ENCODE measurements at places on chromosomes 5 and 9. TPM values are rescaled to one million over a fixed set of nuclear protein-coding genes. Genes with fewer than 3 reads are reported as not detected.

GRCh38 chr9:96500696-96501632 is 51.0 kb downstream of the HABP4 start:
- H3K4me3 ChIP-seq = no peak overlapping the region
- H3K4me1 ChIP-seq = peaks cover 10% of the 10 kb centered on the region
- H3K27ac ChIP-seq = no peak overlapping the region
- no peaks in the 10 kb centered on the region for H3K27me3 ChIP-seq
- H3K36me3 ChIP-seq = no peaks in the 10 kb centered on the region
- DNase-seq = no peak

The PRDM9 gene
- total RNA-seq = 4.4 TPM

GRCh38 chr5:88524941-88525340 is 256.3 kb upstream of the TMEM161B start:
- H3K36me3 ChIP-seq = no peaks in the 10 kb centered on the region
- no peak overlapping the region for H3K27ac ChIP-seq
- no peak overlapping the region for H3K4me3 ChIP-seq
- no peak for DNase-seq

DNA sequence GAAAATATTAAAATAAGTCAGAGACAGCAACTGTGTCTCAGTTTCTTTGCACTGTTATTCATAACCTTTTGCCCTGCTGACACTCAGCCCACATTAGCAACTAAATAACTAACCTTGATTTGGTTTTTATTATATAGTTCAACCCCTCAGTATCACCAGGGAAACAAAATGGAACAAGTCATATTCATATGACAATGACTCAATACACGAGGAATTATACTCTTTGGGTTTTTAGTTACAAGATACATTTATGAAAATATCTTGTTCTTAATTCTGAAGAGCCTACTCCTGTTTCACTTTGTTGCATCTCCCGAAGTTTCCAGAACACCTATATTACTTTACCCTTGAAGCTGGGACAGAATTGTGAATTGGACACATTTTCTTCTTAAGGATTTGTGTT is 845.4 kb downstream of the EFNA5 start:
- no peak overlapping the region for H3K27ac ChIP-seq
- H3K36me3 ChIP-seq = no peaks in the 10 kb centered on the region
- H3K4me3 ChIP-seq = no peak overlapping the region
- no peaks in the 10 kb centered on the region for H3K27me3 ChIP-seq
- DNase-seq = no peak

The BDP1 gene
- total RNA-seq = 34.6 TPM

- H3K27ac ChIP-seq = no peak overlapping the region
- H3K4me1 ChIP-seq = no peaks in the 10 kb centered on the region
- no peaks in the 10 kb centered on the region for H3K36me3 ChIP-seq
- no peak for DNase-seq
These were observed 89.5 kb upstream of the TTC23L start for GRCh38 chr5:34749431-34749873.

GRCh38 chr9:31336386-31336785 is 1048.1 kb upstream of the ACO1 start:
- H3K4me3 ChIP-seq = no peak overlapping the region
- no peaks in the 10 kb centered on the region for H3K36me3 ChIP-seq
- no peak for DNase-seq

- H3K4me3 ChIP-seq = peak overlapping the region; percentile 65
- no peaks in the 10 kb centered on the region for H3K27me3 ChIP-seq
- H3K36me3 ChIP-seq = no peaks in the 10 kb centered on the region
- H3K4me1 ChIP-seq = no peaks in the 10 kb centered on the region
These were observed 321.6 kb downstream of the CEMIP2 start for GRCh38 chr9:71446473-71447411.

The CEL gene
- total RNA-seq = 2.6 TPM

The SPINK13 gene
- 0.50 TPM for total RNA-seq

DNA sequence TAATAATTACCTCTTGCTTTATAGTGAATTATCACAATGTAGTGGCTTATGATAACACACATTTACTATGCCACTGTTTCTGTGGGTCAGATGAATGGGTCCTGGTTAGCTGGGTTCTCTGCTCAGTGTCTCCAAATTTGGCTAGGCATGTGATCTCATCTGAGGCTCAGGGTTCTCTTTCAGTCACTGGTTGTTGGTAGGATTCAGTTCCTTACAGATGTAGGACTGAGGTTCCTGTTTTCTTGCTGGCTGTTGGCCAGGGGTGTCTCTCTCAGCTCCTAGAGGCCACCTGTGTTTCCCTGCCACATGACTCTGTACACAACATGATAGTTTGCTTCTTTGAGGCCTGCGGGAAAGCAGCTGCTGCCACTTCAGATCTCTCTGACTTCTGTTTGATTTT is 7.1 kb downstream of the NFX1 start:
- no peaks in the 10 kb centered on the region for H3K36me3 ChIP-seq
- DNase-seq = no peak
- H3K27ac ChIP-seq = no peak overlapping the region
- peaks cover 16% of the 10 kb centered on the region for H3K4me1 ChIP-seq
- no peaks in the 10 kb centered on the region for H3K27me3 ChIP-seq
- no peak overlapping the region for H3K4me3 ChIP-seq

- no peaks in the 10 kb centered on the region for H3K4me1 ChIP-seq
- DNase-seq = no peak
- H3K36me3 ChIP-seq = no peaks in the 10 kb centered on the region
- no peaks in the 10 kb centered on the region for H3K27me3 ChIP-seq
These were observed 445.6 kb downstream of the ACTL7B start for GRCh38 chr9:108410161-108410560.

The HRH2 gene
- 0.47 TPM for total RNA-seq

The ACTBL2 gene
- not detected for total RNA-seq

The GZMA gene
- total RNA-seq = not detected

The TOR1A gene
- total RNA-seq = 43.4 TPM

GRCh38 chr5:103621548-103621930 is 59.0 kb upstream of the NUDT12 start:
- H3K27me3 ChIP-seq = no peaks in the 10 kb centered on the region
- no peak overlapping the region for H3K27ac ChIP-seq
- DNase-seq = no peak
- H3K4me1 ChIP-seq = no peaks in the 10 kb centered on the region
- no peak overlapping the region for H3K4me3 ChIP-seq

The ALDOB gene
- total RNA-seq = 0.79 TPM

DNA sequence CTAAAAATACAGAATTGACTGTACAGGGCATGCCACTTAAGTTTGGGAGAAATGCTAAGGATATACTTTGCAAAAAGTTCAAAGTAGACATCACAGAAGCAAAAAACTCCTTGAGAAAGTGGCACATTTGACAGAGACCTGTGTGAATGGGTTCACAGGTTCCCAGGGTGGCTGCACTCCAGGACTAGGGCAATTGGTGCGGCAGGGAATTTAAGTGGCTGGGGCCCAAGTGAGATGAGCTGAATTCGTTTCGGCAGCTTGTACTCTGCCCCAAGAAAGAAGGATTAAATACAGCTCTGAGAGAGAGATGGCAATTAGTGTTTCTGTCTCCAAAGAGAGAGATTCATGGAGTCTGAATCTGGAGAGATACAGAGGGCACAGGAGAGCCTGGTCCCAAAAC is 280.1 kb downstream of the FBXL17 start:
- H3K4me1 ChIP-seq = no peaks in the 10 kb centered on the region
- H3K36me3 ChIP-seq = no peaks in the 10 kb centered on the region
- H3K4me3 ChIP-seq = no peak overlapping the region
- no peak for DNase-seq

GRCh38 chr9:113531919-113532808 is 68.6 kb downstream of the RGS3 start:
- DNase-seq = no peak
- no peaks in the 10 kb centered on the region for H3K27me3 ChIP-seq
- no peak overlapping the region for H3K4me3 ChIP-seq
- no peak overlapping the region for H3K27ac ChIP-seq
- H3K36me3 ChIP-seq = no peaks in the 10 kb centered on the region

DNA sequence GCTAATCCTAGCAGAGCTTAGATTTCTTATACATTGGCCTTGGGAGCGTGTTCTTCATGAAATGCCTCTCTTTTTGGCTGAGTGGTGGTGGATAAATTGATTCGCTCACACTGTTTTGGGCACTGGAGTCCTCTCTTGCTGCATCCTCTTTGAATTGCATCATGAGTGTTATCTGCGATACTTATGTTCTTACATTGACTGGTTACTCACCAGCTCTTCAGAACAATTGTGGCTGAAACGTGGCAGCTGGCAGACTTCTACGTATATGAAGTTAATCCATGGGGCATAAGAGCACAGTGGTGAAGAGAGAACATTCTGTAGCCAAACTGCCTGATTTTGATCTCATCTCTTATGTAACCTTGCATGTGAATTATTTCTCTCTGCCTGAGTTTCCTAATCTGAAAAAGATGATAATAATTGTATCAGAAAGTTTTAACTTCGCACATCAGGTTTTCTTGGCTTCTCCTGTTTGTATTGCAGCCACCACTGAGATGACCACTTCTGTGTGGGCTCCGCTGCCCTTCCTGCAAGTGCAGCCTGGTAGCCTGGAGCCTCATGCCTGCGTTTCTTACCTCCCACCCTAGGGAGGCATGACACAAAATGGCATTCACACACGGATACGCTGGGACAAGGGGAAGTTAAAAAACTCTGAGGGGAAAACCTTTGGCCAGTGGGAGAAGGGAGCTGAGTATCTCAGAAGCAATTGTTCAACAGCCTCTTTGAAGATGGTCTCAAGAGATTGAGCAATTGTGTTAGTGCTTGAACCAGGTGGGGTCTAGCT is 295.2 kb downstream of the ARHGAP26 start:
- H3K4me3 ChIP-seq = no peak overlapping the region
- no peaks in the 10 kb centered on the region for H3K27me3 ChIP-seq
- H3K4me1 ChIP-seq = peaks cover 43% of the 10 kb centered on the region
- H3K27ac ChIP-seq = peak overlapping the region; percentile 68

- H3K27me3 ChIP-seq = no peaks in the 10 kb centered on the region
- no peaks in the 10 kb centered on the region for H3K36me3 ChIP-seq
- no peak for DNase-seq
- H3K4me3 ChIP-seq = no peak overlapping the region
These were observed 331.0 kb downstream of the GADD45G start for GRCh38 chr9:89935801-89936200.

The SPINK7 gene
- total RNA-seq = not detected

DNA sequence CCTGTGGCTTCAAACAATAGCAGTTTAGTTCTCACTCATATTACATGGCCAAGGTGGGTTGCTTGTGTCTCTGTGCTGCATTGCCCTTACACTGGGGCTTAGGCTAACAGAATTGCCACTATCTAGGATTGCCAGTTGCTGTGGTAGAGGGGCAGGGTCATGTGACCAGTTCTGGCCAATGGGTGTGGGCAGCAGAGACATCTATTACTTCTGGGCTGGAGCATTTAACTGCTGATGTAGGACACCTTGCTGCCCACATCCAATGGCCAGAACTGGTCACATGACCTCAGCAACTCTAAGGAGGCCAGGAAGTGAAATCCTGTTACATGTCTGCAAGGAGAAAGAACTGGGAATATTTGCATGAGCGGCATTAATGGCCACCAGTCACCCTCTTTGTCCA is 199.3 kb downstream of the C9orf152 start:
- no peaks in the 10 kb centered on the region for H3K36me3 ChIP-seq
- no peaks in the 10 kb centered on the region for H3K27me3 ChIP-seq
- H3K27ac ChIP-seq = no peak overlapping the region
- peak; percentile 21 for DNase-seq

DNA sequence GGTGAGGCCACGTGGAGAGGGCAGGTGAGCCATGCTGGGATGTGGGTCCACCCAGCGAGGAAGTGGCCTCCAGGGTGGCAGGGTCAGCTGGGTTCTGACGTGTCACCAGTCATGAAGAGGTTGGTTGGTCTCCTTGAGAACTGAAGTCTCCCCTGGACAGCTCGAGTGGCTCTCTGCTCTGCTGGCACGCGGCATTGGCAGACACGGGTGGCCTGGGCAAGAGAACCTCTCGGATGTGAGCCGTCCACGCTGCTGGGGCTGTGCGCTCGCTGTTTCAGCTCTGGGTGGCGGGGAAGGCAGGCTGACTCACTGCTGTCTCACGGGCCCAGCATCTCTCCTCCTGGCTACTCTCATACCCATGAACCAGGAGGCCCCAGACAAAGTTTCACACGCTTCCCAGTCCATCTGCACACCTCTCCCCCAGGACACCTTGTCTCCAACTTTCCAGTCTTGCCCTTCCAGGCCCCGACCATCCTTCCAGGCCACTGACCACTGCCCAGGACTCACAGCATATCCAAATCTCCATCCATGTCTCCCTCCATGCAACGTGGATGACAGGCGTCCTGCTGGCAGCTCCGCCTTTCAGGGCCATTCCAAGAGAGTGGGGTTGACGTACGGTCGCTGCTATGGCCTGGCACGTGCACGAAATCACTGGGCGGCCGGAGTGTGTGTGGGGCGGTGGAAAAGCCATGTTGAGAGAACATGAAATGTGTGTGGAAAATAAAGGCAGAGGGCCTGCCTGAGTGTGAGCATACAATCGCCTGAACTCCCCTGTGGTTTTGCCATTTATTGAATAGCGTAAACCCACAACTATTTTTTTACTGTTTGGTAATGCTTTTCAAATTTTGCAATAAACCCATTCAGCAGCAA is 145.0 kb upstream of the COL5A1 start:
- H3K27ac ChIP-seq = no peak overlapping the region
- DNase-seq = no peak
- no peak overlapping the region for H3K4me3 ChIP-seq
- no peaks in the 10 kb centered on the region for H3K36me3 ChIP-seq

- no peak overlapping the region for H3K27ac ChIP-seq
- no peaks in the 10 kb centered on the region for H3K36me3 ChIP-seq
- no peak overlapping the region for H3K4me3 ChIP-seq
- H3K4me1 ChIP-seq = no peaks in the 10 kb centered on the region
- no peaks in the 10 kb centered on the region for H3K27me3 ChIP-seq
These were observed 13.6 kb downstream of the GLRA1 start for GRCh38 chr5:151911011-151911410.

DNA sequence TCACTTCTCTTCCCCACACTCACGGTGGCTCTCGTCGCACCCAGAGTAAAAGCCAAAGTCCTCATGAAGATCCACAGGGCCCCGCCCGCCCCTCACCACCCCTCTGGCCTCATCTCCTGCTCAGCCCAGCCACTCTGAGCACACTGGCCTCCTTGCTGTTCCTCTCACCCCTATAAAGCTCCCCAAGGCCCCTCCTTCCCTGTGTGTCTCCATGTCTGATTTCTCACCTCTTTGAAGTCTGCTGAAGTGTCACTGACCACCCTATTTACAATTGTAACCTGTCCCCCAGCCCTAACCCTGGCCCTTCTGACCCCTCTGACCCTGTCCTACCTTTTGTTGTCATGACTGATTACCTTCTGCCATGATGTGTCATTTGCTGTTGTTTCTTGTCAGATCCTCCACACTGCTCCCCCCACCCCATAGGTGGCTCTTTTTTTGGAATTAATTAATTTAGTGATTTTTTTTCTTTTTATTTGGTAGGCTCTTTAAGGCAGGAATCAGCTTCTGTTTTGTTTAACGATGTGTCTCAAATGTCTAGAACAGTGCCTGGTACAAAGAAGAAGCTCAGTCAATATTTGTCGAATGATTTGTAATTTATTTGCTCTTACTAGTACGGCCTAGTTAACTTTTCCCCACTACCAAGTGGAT is 90.2 kb downstream of the IQGAP2 start:
- H3K27me3 ChIP-seq = no peaks in the 10 kb centered on the region
- no peaks in the 10 kb centered on the region for H3K36me3 ChIP-seq
- no peak overlapping the region for H3K4me3 ChIP-seq
- no peak for DNase-seq

The IFNA21 gene
- total RNA-seq = not detected
